ENCODE measurements at places on chromosomes 6 and 20. TPM values are rescaled to one million over a fixed set of nuclear protein-coding genes. Genes with fewer than 3 reads are reported as not detected.

RFX6 gene
- not detected for total RNA-seq

VSTM2L gene
- total RNA-seq = not detected

KCNK15 gene
- 0.09 TPM for total RNA-seq

PCED1A gene
- 34.0 TPM for total RNA-seq

SIRPB1 gene
- 2.3 TPM for total RNA-seq

RUNX2 gene
- 25.3 TPM for total RNA-seq

HACE1 gene
- total RNA-seq = 10.6 TPM

ME1 gene
- total RNA-seq = 0.42 TPM

RSPO4 gene
- total RNA-seq = not detected

PRKN gene
- 0.22 TPM for total RNA-seq

CST3 gene
- total RNA-seq = 3.0 TPM

PROKR2 gene
- 0.18 TPM for total RNA-seq

ABHD12 gene
- 27.6 TPM for total RNA-seq

EYS gene
- not detected for total RNA-seq

TMEM14C gene
- 68.0 TPM for total RNA-seq

CAGE1 gene
- 0.18 TPM for total RNA-seq

NKX2-2 gene
- not detected for total RNA-seq

EDN1 gene
- not detected for total RNA-seq

APOM gene
- 3.3 TPM for total RNA-seq

C20orf202 gene
- total RNA-seq = not detected

MCM8 gene
- total RNA-seq = 33.8 TPM

METTL24 gene
- total RNA-seq = 0.35 TPM

SAMD3 gene
- total RNA-seq = 14.5 TPM

FAM83D gene
- 11.9 TPM for total RNA-seq

CCN2 gene
- total RNA-seq = not detected

UNC93A gene
- not detected for total RNA-seq

B3GAT2 gene
- not detected for total RNA-seq

SLC25A27 gene
- total RNA-seq = 0.85 TPM

LTB gene
- 206 TPM for total RNA-seq

TRIM15 gene
- not detected for total RNA-seq

ZC2HC1B gene
- total RNA-seq = not detected

POPDC3 gene
- total RNA-seq = not detected

PDE10A gene
- not detected for total RNA-seq

SMLR1 gene
- total RNA-seq = not detected

RPS10 gene
- total RNA-seq = 2,032 TPM

CPNE1 gene
- 305 TPM for total RNA-seq

RBL1 gene
- total RNA-seq = 45.0 TPM

SDC4 gene
- 91.3 TPM for total RNA-seq

DDX43 gene
- total RNA-seq = 0.98 TPM

ASIP gene
- not detected for total RNA-seq

EEF1A2 gene
- total RNA-seq = 0.20 TPM

LAMA4 gene
- total RNA-seq = not detected

SSTR4 gene
- not detected for total RNA-seq

C4A gene
- 3.3 TPM for total RNA-seq

RAMACL gene
- total RNA-seq = 0.13 TPM

CNBD2 gene
- total RNA-seq = 3.7 TPM

NEU1 gene
- total RNA-seq = 19.0 TPM

GTPBP2 gene
- total RNA-seq = 45.4 TPM

XKR7 gene
- not detected for total RNA-seq

SPDEF gene
- total RNA-seq = not detected
